ENCODE measurements at places on chromosomes 5 and 9.
A peak's percentile ranks its signal among the peaks of the same experiment; 100 is the strongest.

DNA sequence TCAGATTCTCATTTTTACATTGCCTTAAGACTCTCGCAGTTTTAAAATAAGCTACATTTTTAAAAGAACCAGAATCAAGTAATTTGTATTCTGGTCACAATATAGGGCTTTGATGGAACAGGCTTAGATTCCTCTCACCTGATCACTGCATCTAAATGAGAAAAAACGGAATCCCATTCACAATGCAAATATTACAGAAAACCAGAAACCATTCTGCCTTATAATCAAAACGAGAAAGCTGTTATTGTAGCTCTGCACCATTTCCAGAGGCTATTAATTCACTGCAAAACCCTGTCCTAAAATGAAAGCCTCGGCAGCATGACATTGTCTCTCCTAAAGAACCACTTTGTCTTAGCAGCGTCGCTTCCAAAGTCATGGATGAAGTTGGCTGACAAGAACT lies 116.1 kb upstream of the ZNF366 start:
- no peak for DNase-seq

DNA sequence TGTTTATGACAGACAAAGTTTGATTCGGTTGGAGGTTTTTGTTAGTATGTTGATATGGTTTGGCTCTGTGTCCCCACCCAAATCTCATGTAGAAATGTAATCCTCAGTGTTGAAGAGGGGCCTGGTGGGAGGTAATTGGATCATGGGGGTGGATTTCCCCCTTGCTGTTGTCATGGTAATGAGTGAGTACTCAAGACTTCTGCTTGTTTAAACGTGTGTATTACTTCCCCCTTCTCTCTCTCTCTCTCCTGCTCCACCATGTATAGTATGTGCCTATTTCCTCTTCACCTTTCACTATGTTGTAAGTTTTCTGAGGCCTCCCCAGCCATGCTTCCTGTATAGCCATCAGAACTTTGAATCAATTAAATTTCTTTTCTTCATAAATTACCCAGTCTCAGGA lies 415.1 kb downstream of the HCN1 start:
- no peak for DNase-seq

DNA sequence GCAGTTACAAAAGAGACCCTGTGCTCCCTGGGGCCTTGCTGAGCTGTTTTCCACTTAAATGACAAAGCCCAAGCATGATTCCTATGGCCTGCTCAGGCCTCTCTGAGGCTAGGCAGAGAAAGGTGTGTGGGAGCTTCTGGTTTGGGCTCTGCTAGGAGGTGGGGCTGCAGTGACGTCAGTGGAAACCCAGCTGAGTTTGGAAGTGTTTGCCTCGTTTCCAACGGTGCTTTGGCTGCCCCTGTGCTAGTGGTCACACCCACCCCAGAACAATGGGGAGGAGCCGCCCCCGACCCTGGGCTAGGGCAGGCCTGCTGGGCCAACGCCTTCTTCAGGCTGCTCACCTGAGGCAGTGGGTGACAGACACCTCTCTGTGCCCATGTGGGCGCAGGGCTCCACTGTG lies 10.4 kb downstream of the ANGPTL2 start:
- no peak for DNase-seq

DNA sequence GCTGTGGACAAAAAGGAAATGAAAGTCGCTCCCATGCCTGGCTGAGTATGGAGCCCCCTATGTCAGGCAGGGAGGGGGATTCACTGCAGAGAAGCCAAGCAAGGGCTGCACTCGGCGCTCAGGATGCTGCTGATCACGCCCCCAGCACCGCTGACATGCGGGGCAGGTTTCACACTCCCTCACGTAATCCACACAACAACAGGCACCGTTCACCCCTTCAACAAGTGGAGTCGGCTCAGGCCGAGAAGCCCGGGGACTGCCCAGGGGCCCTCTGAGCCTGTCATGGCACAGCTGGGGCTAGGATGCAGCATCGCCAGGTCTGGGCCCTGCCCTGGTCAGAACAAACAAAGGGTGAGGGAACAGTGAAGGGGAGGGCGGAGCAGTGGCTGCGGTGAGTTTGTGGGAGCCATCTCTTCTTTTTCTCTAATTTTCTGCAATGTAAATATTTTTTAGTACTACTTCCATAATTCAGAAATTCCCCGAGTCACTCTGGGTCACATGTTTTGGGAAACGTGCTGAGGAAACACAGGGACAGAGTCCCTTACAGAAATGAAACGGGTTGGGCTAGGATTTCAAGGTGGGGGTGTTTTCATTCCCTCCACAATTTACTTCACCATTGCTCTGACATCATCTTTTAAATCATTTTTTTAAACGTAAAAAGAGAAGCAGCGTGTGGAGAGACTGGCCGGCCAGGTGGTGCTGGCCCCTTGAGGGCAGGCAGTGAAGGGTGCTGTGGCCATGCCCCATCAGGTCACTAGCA lies 49.8 kb downstream of the PRRT1B start:
- DNase-seq, result no peak

DNA sequence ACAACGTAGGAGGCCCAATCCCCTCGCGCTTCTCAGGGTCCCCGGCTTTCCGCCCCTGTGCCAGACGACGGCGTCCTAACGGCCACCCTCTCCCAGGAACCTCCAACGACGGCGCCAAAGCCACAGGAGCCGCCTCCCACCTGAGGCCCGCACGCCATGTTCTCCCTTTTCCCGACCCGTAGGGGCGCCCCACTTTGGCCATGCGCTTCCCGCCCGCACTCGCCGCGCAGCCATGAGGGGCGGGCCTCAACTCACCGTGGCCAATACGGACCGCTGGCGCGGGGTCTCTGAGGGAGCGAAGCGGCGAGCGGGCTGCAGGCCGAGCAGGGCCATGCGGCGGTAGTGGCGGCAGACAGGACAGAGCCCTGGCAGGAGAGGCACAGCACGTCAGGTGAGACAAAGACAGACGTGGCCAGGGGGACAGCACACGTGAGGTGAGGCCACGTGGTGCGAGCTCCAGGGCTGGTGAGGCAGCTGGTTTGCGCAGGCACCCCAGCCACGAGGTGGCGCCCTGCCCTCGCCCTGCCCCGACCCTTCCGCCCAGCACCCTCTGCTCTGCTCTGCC lies 1005.5 kb upstream of the PTPRD start:
- no peak for DNase-seq

DNA sequence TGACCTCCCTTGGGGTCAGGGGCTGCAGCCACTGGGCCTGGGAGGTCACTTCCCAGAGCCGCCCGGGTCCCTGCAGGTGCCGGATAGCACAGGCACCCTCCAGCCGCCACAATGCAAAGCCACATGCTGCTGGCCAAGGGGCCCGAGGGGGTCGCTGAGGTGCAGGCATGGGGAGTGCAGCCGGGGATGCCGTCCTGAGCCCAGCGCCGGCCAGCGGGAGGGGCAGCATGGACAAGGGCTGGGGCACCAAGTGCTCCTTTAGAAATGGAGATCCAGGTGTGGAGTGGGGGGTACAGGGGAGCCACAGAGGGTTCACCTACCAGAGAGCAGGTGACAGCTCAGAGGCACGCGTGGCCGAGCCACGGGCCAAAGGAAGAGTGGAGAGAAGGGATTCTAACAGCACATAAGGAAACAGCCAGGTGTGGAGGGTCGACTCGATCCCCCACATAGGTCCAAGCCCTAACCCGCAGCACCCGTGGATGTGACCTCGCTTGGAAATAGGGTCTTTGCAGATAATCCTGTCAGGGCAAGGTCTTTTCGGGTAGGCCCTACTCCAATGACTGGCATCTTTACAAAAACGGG lies 24.7 kb downstream of the ZDHHC11B start:
- no peak for DNase-seq

DNA sequence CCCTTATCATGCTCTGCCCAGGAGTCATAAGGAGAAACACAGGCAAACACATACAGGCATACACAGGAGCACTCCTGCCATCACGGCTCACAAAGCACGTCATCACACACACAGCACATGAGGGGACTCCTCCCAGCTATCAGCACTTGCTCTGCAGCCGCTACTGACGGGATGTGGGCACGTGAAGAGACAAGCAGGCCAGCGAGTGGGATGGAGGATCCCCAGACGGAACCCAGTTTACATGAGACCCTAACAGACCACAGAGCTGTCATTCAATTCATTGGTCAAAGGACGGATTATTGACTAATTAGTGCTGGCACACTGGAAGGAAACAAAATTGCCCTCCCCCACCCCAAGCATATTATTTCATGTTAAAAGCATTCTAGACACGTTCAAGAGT lies 53.6 kb downstream of the SEMA4D start:
- peak; percentile 65 for DNase-seq

GRCh38 chr9:101970609-101971008 lies 232.2 kb upstream of the GRIN3A start:
- no peak for DNase-seq

DNA sequence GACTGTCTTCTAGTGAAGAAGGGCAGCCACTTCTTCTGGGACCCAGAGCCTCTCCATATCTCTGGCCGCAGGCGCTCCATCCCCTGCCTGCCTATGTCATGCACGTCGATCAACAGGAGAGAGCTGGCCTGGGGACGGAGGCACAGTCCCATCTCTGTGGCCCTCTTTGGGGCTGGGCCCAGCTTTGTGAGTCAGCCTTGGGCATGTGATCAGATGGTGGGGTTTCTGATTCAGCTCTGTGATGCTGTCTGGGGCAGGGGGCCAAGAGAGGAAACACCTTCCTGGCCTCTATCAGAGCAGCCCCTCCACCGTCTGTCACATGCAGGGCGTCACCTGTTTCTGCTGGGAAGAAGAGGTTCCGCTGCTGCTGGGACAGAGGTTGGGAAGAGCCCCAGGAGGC lies 72.6 kb downstream of the MVB12B start:
- no peak for DNase-seq

DNA sequence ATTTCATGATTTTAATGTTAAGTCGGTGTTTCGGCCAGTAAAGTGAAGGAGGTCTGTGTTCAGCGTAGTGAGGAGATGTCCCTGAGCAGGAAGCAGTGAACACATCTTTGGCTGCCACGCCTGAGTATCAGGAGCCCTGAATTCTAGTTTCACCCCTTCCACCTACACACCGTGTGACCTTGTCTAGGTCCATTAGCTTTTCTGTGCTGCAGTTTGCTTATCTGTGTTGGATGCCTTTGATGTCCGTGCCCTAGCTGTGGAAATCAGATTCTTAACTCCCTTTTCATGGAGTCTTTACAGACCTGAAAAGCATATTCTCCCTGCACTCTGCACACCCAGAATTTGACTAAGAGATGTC lies 601 bp downstream of the FBXO38 start:
- DNase-seq, result no peak

- no peak for DNase-seq
Measured at GRCh38 chr9:32886021-32886420, 102.7 kb downstream of the TMEM215 start.

DNA sequence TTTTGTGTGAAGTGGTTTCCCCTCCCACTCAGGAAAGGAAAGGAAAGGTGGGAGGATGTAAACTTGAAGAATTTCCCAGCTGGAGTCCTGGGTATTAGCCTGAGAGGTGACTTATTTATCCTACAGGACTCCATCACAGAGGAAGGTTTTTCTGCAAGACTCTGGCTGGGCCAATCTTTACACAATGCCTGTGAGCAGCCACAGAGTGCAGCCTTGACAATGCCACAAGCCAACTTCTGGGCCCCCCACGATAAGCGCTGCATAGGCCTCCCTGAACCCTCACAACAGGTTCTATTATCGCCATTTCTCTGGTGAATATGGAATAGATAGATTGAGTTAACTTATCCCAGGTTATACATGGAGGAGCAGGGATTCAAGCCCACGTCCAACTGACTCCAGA lies 12.4 kb downstream of the TTC39B start:
- DNase-seq, result no peak

DNA sequence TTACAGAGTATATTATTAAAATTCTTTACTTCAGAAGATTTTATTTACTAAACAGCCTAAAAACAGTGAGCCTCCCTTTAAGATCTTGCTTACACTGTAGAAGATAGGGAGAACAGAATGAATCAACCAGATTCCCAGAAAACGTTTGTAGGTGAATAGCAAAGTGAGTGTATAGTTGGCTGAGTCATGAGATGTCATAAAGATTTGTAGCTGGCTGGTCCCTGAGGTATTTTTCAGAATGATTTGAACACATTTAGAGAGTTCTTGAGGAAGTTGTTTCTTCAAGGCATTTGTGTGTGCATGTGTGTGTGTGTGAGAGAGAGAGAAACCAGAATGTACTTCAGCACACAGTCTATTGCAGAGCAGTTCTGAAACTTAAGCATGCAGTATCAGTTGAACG lies 159.4 kb upstream of the PRR16 start:
- DNase-seq, result no peak

GRCh38 chr5:73625944-73626811 lies at the start of gene ARHGEF28:
ARHGEF28 (plus strand) TSS chr5:73626196; CDS start chr5:73684852, 58,656 bp downstream.
- peak; percentile 19 for DNase-seq

DNA sequence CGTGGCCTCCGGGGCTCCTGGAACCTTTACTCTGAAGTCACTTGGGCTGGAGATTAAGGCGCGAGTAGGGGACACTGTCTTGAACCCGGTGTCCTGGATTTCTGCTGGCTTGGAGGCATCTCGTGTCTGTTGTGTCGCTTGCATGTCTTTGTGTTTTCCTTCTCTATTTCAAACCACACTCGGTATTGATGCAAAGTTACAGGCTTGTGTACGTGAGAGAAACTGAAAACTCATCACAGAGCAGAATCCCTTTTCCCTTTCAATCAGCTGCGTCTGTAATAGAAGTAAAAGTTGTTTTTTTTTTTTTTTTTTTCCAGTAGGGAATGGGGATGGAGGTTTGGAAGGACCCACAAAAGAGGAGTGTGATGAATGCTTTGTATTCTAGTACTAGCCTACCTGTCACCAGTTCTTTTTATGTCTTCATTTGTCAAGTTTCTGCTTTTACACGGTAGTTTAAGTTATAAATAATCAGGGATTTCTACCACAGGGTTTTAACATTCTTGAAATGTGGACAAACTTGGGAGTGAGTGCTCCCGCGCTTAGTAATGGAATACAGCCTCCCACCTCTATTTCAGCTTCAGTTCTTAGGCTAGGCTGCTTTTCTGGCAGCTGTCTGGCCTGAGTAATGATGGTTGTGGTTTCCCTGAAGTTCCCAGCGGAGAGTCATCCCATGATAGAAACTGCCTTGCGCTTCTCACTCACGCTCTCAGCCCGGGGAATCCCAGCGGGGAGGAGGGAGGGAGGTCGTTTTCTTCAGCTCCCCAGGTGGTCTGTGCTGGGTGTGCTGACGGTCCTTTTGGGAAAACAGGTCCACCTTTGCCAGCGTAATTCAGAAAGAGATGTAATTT lies 763 bp downstream of the TJP2 start:
- DNase-seq, result peak; percentile 16
